ENCODE measurements at places on chromosomes 5 and 9.

GRCh38 chr5:159802661-159803060, 113.6 kb upstream of the ADRA1B start:
- H3K4me3 ChIP-seq = no peak overlapping the region
- no peak overlapping the region for H3K27ac ChIP-seq
- no peaks in the 10 kb centered on the region for H3K4me1 ChIP-seq
- H3K36me3 ChIP-seq = no peaks in the 10 kb centered on the region
- H3K27me3 ChIP-seq = peaks cover 49% of the 10 kb centered on the region

- no peak for DNase-seq
- H3K4me3 ChIP-seq = no peak overlapping the region
- no peaks in the 10 kb centered on the region for H3K27me3 ChIP-seq
- H3K36me3 ChIP-seq = peaks cover 28% of the 10 kb centered on the region
- H3K4me1 ChIP-seq = peaks cover 51% of the 10 kb centered on the region
- peak overlapping the region; percentile 98 for H3K27ac ChIP-seq
Observed at GRCh38 chr9:270657-271237, 56.1 kb downstream of the DOCK8 start.

- H3K27ac ChIP-seq = peak within 1 kb of the TSS; percentile 72
- no peaks in the 10 kb centered on the region for H3K36me3 ChIP-seq
- peak within 1 kb of the TSS; percentile 78 for H3K4me3 ChIP-seq
- H3K27me3 ChIP-seq = peaks cover 15% of the 10 kb centered on the region
Observed at GRCh38 chr9:94639061-94639998, at the start of gene FBP1. Gene FBP1, minus strand, starts transcription at chr9:94639518. Its CDS starts 208 bp downstream, at chr9:94639310.

- H3K4me1 ChIP-seq = no peaks in the 10 kb centered on the region
- H3K27ac ChIP-seq = no peak overlapping the region
- no peak for DNase-seq
- H3K4me3 ChIP-seq = no peak overlapping the region
- H3K36me3 ChIP-seq = no peaks in the 10 kb centered on the region
Observed at GRCh38 chr5:81361600-81361999, 32.3 kb downstream of the ACOT12 start.

DNA sequence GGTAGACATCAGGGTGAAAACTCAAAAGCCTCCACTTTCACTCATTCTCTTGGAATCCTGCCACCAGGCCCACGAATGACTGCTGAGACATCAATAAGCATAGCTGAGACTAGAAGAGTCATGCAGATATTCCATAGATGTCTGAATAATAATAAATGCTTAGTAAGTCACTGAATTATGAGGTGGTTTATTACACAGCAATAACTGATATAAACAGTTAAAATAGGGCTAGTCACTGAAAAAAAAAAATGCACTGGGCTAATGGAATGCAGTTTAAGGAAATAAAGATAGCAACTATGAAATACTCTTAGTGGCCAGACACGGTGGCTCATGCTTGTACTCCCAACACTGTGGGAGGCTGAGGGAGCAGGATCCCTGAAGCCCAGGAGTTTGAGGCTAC, 262.8 kb upstream of the CDH6 start:
- no peak for DNase-seq
- no peaks in the 10 kb centered on the region for H3K36me3 ChIP-seq
- no peaks in the 10 kb centered on the region for H3K4me1 ChIP-seq
- no peaks in the 10 kb centered on the region for H3K27me3 ChIP-seq
- no peak overlapping the region for H3K4me3 ChIP-seq

- H3K27me3 ChIP-seq = no peaks in the 10 kb centered on the region
- peak overlapping the region; percentile 92 for H3K27ac ChIP-seq
Observed at GRCh38 chr5:59020611-59021285, 437.9 kb downstream of the RAB3C start.

GRCh38 chr5:165057145-165057544, 1551.7 kb downstream of the MAT2B start:
- no peaks in the 10 kb centered on the region for H3K36me3 ChIP-seq
- no peak overlapping the region for H3K4me3 ChIP-seq
- no peak for DNase-seq
- H3K27ac ChIP-seq = no peak overlapping the region
- H3K4me1 ChIP-seq = no peaks in the 10 kb centered on the region

- H3K4me1 ChIP-seq = peaks cover 35% of the 10 kb centered on the region
- DNase-seq = no peak
- H3K36me3 ChIP-seq = peaks cover 57% of the 10 kb centered on the region
- no peak overlapping the region for H3K4me3 ChIP-seq
- H3K27me3 ChIP-seq = no peaks in the 10 kb centered on the region
Observed at GRCh38 chr5:96997265-96997859, 61.5 kb downstream of the LNPEP start.

DNA sequence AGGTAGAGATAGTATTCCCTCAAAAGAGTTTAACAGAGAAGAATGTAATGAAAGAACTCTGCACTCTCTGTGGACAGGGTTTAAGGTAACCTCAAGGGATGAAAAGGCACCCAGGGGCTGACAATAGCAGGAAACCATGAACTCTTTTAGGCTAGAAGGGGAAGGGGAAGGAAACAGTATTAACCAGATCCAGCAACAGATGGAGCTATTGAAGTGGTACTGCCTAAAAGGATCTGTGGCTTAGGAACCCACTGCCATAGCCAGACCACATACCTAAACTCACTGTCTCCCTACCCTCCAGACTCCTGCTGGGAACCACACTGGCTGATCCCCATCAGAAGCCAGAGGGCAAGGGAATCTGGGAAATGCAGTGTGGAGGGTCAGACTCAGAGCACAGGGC, 35.5 kb downstream of the PLGRKT start:
- no peaks in the 10 kb centered on the region for H3K27me3 ChIP-seq
- peaks cover 16% of the 10 kb centered on the region for H3K36me3 ChIP-seq
- H3K4me3 ChIP-seq = no peak overlapping the region

DNA sequence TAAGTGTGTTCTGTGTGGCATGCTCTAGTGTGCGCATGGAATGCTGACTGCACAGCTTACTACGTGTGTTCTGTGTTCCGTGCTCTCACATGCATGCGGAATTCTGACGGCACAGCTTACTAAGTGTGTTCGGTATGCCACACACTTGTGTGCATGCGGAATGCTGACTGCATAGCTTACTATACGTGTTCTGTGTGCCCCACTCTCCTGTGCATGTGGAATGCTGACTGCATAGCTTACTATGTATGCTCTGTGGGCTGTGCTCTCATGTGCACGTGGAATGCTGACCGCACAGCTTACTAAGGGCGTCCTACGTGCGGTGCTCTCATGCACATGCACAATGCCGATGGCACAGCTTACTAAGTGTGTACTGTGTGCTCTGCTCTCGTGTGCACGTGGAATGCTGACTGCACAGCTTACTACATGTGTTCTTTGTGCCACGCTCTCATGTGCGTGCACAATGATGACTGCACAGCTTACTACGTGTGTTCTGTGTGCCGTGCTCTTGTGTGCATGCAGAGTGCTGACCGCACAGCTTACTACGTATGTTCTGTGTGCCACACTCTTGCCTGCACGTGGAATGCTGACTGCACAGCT, 548.9 kb downstream of the IRX1 start:
- no peak for DNase-seq
- no peaks in the 10 kb centered on the region for H3K36me3 ChIP-seq
- no peak overlapping the region for H3K27ac ChIP-seq
- no peaks in the 10 kb centered on the region for H3K27me3 ChIP-seq
- no peak overlapping the region for H3K4me3 ChIP-seq

GRCh38 chr9:550333-550732, 291.2 kb upstream of the DMRT1 start:
- H3K4me3 ChIP-seq = no peak overlapping the region
- H3K27ac ChIP-seq = no peak overlapping the region
- H3K27me3 ChIP-seq = peaks cover 10% of the 10 kb centered on the region
- H3K36me3 ChIP-seq = no peaks in the 10 kb centered on the region
- no peak for DNase-seq
- H3K4me1 ChIP-seq = no peaks in the 10 kb centered on the region

DNA sequence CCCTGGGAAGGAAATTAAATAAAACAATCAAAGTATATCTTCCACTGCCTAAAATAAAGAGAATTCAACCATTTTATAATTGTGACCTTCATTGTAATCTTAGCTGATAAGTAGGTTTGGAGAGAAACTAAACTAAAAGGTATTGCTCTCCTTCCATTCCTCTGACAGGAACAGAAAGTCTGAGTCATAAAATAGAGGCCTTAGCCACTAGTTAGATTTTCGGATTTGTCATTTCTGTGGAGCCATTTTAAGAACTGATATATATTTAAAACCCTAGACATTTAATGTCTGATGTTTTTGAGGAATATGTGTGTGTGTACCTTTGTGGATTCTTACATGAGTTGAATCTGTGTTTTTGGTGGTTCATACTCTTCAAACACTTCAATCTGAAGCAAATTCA, 11.8 kb upstream of the TMC1 start:
- DNase-seq = no peak
- peak overlapping the region; percentile 21 for H3K4me3 ChIP-seq
- H3K27ac ChIP-seq = peak overlapping the region; percentile 89
- H3K36me3 ChIP-seq = no peaks in the 10 kb centered on the region

- H3K4me1 ChIP-seq = peaks cover 52% of the 10 kb centered on the region
- peak overlapping the region; percentile 66 for H3K4me3 ChIP-seq
- H3K27ac ChIP-seq = peak overlapping the region; percentile 63
- DNase-seq = no peak
- H3K27me3 ChIP-seq = peaks cover 4% of the 10 kb centered on the region
Observed at GRCh38 chr5:56479696-56480077, 246.6 kb upstream of the ANKRD55 start.

- H3K27ac ChIP-seq = no peak overlapping the region
- peaks cover 2% of the 10 kb centered on the region for H3K4me1 ChIP-seq
- no peak overlapping the region for H3K4me3 ChIP-seq
- no peaks in the 10 kb centered on the region for H3K36me3 ChIP-seq
- no peak for DNase-seq
- no peaks in the 10 kb centered on the region for H3K27me3 ChIP-seq
Observed at GRCh38 chr5:96829297-96829696, 21.6 kb upstream of the ERAP1 start.

GRCh38 chr9:26234865-26235264, 556.6 kb upstream of the TUSC1 start:
- no peaks in the 10 kb centered on the region for H3K36me3 ChIP-seq
- no peak overlapping the region for H3K4me3 ChIP-seq
- DNase-seq = no peak
- no peaks in the 10 kb centered on the region for H3K4me1 ChIP-seq
- H3K27me3 ChIP-seq = no peaks in the 10 kb centered on the region
